H54 (cell line): ENCODE measurements at places on chromosomes 3 and 15.

DNA sequence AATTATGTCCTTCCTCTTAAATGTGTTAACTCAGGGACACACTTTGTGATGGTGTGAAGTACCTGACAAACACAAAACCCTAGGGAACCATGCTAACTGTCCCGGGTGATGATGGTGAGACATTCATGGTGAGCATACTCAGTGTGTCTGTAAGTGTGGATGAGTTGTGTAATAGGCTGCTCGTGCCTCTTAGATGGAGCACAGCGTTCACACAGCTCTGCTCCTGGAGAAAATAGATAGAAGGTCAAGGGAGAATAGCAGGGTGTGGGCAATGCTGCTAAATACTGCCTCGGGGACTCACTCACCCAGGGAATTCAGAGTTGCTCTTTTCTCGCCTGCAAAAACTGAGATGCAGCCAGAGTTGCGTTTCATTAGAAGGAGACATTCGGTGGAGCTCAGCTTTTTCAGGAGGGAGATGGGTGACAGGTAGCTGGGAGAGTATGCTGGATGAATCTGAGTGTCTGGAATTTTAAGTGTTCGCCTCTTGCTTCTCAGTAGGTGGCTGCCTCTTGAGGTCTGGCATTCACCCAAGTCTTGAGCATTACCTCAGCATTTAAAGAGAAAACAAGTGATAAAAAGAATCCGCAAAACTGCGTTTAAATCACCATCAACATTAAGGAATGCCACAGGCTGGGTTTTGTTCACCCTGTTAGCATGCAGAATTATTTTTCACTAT lies 813.2 kb downstream of the AGBL1 start:
- no peak for DNase-seq

DNA sequence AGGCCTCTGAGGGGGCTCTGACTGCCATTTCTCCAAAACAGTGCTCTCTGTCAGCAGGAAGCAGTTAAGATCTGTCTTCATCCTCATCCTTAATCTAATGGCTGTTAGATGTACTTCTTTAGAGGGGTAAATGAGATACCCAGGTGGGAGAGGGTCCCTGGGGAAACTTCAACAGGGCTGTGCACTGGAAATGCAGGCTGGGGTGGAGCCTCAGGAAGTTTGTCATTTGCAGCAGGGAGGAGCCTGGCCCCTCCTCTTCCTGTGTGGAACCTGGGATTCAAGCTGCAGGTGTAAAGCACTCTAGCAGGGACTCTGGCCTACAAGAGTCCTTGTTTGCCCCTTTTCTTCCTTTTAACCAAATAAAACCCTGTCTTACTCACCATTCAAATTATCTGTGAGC lies 1173.6 kb downstream of the OTOL1 start:
- no peak for DNase-seq

DNA sequence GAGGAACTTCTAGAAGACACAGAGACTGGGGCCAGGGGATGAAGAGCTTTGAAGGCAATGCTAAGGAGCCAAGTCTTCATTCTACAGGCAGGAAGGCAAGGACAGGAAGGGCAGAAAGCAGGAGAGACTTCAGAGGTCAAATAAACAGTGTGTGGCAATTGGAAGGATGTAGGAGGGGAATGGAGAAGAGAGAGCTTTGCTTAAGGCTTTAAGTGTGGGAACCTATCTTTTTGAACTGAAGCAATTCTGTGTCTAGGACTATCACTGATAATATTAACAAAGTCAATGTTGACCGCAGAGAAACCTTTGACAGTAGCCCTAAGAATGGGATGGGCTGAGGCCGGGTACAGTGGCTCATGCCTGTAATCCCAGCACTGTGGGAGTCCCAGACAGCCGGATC lies 325.0 kb downstream of the FOXP1 start:
- no peak for DNase-seq

GRCh38 chr15:84855136-84855535 lies 29.3 kb upstream of the SLC28A1 start:
- DNase-seq: no peak

DNA sequence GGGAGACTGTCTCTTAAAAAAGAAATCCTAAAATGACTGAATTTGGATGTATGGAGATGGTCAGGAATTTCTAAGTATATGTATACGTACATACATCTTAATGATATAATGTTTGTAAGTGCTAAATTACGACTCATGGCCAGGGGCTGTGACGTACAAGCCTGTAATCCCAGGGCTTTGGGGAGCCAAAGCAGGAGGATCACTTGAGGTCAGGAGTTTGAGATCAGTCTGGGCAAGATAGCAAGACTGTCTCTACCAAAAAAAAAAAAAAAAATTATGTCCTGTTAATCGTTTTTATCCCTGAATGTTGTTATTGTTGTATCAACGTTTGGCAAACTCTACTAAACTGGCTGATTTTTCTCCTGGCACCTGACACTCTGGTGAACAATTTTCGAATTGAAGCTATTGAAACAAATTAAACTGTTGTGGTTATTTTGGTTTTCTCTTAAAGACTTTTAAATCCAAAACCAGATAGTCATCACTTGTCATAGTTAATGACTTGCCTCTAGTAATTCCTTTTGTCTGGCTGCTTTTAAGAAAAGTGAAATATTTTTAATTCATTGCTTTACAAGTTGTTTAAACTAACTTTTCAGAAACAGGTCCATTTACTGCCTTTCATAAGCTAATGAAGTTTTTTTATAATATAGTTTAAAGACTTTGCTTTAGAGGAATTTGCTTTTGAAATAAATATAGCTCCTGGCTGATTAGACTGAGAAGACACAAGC lies 7.0 kb downstream of the MORF4L1 start:
- no peak for DNase-seq

DNA sequence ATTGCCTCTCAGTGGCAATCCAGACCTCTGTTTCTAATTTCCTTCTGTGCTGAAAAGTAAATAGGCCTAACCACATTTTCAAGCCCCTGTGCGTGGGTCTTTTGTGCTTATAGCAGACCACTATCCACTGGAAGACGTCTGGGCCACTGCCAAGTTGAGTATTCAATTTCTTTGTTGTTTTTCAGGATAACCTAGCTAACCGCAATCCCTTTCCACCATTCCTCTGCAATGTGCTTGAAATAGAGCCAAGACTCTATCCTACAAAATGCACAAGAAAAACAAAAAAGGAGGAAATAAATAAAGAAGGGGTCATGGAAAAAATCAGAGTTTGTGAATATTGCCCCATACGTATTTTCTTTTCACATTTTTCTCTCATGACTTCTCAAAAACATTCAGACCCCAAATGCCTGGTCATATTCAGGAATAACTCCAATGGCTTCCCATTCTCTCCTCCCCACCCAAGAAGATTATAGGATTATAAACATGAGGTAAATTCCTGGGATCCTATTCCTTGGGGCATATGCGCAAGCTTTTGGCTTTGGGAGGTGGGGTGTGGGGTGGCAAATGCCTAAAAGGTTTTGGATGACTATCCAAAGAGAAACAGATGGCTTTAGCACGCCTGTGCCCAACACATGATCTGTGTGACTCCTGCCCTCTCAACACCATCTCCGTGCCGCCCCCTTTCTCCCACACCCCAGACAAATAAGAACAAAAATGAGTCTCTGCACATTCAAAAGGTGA lies 217.9 kb upstream of the THBS1 start:
- no peak for DNase-seq

- DNase-seq: no peak
Measured at GRCh38 chr3:146124126-146124801, 36.7 kb downstream of the PLOD2 start.

DNA sequence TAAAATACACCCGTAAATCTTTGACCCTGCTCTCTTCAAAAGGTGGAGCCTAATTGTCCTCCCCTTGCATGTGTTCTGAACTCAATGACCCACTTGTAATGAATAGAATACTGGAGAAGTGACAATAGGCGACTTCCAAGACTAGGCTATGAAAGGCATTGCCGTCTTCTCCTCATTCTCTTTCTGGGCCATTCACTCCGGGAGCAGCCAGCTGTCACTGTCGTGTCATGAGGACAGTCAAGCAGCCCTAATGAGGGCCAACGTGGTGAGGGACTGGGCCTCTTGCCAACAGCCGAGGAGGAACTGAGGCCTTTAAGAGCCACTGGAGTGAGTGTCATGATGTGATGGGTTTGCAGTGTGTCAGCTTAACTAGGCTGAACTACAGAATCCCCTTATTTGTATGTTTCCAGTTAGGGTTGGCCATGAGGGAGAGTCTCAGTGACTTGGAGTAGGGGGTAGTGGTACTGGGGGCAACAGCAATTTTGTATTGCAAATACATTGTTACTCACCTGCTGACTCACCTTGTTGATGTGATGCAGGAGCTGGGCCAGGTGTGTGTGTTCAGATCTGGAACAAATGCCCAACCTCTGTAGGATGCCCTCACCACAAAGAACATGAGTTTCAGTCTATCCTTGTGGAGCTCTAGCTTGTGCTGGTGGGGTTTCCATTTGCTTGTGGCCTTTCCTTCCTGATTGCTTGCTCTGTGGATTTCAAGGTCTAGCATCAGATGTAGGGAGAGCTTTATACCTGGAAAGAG lies 188.5 kb upstream of the PROK2 start:
- no peak for DNase-seq

DNA sequence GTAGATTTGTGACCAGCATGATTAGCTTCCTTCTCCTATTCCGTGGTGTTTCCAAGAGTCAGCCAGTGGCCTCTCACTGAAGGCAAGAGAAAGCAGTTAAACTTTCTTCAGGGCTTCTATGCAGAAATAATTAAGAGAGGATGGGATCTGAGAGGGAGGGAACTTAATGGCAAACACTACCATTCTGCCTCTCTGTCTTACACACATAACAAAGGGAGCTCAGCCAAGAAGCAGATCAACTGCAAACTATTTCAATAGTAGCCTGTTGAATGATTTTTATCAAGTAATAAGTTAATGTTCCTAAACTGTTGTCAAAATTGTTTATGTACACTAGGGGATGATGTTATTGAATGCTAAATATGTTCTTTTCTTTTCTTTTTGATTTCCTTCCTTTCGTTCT lies 11.8 kb downstream of the OXSR1 start:
- no peak for DNase-seq

- DNase-seq: no peak
Measured at GRCh38 chr3:10762611-10763247, 53.3 kb upstream of the SLC6A11 start.

- no peak for DNase-seq
Measured at GRCh38 chr3:123620343-123620742, 35.5 kb upstream of the HACD2 start.

DNA sequence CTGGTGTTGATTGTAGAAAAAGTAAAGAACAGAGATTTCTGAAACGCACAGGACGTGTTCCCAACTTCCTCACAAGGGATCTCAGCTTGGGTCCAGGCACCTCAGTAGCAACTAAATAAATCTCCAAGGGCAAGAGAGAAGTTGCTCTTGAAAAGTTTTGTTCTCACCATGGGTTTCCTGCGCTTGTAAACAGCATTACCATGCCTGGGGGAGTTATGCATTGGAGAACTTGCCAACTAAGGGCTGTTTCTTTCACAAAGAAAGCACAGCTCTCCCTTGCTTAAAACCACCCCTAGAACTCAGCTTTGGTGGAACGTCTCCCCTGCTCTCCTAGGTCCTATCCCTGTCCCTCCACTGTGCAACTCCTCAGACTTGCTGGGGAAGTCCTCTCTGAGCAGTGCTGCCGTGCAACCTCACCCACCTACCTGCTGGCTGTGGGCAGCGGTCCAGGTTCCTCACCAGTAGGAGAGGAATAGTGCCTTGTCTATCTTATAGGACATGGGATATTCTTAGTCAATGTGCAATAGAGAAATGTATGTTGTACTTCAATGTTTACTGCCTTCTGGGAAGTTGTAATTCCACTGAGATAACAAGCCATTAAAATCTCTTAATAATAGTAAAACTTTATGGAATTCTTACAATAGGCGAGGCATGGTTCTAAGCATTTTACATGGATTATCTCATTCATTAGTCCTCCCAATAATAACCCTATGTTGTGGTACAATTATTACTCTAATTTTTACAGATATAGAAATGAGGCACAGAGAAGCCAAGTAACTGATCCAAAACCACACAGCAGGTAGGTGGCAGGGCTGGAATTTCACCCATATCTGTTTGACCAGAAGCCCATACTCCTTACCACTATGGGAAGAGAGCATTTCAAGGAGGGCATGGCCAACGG lies 51.5 kb downstream of the UMPS start:
- no peak for DNase-seq

DNA sequence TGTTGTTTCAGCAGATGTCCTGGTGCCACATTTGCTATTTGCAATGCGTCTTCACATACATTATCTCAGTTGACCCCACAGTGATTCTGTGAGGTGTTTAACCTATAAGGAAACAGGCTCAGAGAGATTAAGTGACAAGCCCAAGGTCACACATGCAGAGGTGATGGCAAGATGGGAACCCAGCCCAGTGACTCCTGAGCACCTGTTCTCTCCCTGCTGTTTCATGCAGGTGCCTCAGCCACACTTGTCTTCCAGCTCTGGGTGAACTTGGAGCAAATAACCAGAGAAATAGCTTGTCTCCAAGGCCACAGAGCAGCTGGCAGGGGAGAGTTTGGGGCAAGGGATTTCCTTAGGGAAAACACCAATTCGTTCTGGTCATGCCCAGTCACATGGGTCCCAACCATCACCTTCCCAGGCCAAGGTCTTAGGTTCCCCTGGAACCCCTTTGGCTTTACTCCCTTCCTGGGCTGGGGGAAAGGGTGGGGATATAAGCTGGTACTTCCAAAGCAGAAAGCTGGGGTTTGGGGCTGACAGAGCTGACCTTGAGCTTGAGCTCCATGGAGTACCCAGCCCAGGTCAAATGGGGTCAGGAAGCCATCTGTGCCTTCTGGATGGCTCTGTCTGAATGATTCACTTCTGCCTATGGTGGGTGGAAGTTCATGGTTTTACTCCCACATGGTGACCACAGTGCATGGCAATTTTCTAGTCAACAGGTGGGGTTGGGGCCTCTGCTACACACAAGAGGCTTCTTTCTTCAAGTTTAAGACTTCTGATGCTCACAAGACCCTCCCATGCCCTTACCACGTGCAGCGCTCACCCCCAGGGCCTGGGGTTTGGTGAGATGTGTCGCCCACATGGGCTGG lies 22.4 kb downstream of the LIPC start:
- no peak for DNase-seq

DNA sequence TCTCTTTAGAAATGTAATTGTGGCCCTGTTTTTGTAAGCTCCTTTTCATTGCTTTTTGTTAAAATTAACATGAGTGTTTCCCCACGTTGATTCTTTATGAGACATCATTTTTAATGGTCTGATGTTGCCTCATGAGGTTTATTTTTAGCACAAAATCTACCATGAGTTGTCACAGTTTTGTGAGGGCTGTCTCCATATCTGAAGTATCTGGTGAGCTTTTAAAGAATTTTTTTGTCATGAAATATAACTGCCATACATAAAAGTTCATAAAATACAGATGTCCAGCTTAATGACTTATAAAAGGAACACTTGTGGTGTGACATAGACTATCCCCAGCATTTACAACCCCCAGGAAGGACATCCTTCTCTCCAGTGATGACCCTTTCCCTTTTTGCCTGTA lies 34.3 kb upstream of the CEMIP start:
- DNase-seq: no peak

- no peak for DNase-seq
Measured at GRCh38 chr15:43294091-43294706, 27.5 kb upstream of the TGM5 start.

GRCh38 chr3:97037294-97037943 lies 223.0 kb downstream of the EPHA6 start:
- no peak for DNase-seq
